ENCODE measurements at places on chromosomes 13 and 19. TPM values are rescaled to one million over a fixed set of nuclear protein-coding genes. Genes with fewer than 3 reads are reported as not detected.

- no peak for DNase-seq
Observed at GRCh38 chr13:110507678-110508381, 53.7 kb downstream of the RAB20 start.

DNA sequence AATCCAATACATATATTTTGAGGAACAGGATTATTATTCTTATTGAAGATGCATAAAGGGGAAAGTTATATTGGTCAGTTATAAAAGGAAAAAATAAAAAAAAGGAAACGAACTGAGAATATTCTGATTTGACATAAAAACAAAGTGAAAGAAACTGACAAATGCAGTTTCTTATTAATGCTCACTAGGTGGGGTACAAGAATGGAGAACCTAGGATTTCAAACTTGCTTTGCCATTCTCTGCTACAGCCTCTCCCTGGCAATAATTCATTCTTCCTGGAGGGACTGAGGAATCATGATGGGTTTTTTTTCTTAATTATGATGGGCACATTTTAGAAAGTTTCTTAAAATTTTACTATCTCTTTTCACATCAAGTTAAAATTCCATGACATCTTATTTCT lies 154.9 kb downstream of the PCDH9 start:
- no peak for DNase-seq

DNA sequence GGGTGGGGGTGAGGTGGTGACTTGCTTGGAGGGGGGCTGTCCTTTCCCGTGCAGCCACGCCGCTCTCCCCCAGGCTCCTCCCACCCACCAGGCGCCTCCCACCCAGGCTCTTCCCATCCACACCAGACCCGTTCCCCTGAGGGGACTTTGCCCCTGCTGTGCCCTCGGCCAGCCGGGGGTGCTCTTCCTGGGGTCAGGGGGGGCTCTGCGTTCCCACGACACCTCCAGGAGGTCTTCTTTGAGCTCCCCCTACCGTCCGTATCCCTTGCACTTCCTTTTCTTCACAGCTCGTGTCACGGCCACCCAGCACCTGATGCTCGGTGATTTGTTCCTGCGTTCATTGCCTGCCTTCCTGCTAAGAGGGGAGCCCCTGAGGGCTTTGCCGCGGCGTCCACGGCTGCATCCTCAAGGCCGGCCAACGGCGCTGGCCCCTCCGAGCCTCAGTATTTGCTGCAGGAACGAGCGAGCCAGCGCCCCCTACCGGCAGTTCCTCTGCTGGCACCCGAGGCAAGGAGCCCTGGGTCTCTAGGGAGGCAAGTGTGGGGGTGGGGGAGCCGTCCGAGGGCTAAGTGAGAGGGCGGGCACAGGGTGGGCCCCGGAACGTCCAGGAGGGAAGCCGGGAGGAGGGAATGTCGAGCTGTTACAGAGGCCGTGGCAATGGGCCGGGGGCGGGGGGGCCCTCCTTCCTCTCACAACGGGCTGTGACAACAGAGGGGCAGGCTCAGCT lies 11.8 kb downstream of the LRRC4B start:
- DNase-seq: no peak

GRCh38 chr19:37997911-37998344 lies 90.9 kb downstream of the SIPA1L3 start:
- DNase-seq: no peak

GRCh38 chr19:17235971-17236777 lies 9.5 kb downstream of the NR2F6 start:
- DNase-seq: no peak

GRCh38 chr13:47251771-47252170 lies 354.9 kb upstream of the HTR2A start:
- DNase-seq: no peak

DNA sequence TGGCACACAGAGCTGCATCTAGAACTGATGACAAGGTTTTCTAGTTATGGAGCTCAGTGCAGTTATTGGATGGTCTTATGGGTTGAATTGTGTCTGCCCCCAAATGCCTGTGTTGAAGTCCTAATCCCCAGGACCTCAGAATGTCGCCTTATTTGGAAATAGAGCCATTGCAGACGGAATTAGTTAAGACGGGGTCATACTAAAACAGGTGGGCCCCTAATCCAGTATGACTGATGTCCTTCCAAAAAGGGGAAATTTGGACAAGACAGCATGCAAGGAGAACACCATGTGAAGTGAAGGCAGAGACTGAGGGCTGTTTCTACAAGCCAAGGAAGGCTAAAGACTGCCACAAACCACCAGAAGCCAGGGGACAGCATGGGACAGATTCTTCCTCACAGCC lies 148.7 kb downstream of the KCTD12 start:
- no peak for DNase-seq

DNA sequence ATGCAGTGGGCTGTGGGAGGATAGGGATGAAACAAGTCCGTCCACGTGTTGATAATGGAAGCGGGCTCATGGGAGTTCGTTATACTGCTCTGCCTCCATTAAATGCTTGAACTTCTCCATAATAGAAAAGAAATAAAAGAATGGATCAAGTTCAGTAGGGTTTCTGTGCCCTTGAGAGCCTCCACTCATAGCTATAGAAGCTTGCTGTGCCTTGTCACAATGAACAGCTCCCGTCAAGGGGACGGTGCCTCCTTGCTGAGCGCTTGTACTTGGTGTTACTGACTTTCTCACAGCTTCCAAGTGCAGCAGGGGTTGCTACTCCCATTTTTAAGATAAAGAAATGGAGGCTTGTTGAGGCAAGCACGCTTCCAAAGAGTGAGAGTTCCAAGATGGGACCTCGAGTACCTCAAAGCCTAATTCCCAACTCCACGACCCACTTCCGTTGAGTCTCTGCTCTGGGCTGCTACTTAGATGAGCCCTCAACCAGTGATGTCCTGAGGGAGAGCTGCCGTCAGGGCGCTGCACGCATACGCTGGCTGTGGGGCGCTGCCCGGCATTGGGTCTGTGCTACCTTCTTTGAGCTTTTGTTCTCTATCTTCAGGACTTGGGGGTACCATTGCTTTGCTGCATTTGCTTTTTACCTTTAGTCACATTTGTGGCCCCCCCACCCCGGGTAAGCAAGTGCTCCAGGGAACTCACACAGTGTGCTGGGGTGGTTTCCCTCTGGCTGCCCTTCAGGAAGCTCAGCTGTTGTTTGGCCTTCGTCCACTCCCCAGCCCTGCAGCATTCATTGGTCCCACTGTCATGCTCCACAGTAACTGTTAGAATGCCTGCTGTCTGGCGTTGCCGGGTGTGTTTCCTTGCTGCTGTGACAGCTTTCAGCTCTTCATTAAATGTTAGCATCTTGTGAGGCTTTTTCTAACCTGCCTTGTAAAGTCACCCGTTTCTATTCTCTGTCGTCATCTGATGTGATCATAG lies 9.5 kb downstream of the SNRNP70 start:
- no peak for DNase-seq

DNA sequence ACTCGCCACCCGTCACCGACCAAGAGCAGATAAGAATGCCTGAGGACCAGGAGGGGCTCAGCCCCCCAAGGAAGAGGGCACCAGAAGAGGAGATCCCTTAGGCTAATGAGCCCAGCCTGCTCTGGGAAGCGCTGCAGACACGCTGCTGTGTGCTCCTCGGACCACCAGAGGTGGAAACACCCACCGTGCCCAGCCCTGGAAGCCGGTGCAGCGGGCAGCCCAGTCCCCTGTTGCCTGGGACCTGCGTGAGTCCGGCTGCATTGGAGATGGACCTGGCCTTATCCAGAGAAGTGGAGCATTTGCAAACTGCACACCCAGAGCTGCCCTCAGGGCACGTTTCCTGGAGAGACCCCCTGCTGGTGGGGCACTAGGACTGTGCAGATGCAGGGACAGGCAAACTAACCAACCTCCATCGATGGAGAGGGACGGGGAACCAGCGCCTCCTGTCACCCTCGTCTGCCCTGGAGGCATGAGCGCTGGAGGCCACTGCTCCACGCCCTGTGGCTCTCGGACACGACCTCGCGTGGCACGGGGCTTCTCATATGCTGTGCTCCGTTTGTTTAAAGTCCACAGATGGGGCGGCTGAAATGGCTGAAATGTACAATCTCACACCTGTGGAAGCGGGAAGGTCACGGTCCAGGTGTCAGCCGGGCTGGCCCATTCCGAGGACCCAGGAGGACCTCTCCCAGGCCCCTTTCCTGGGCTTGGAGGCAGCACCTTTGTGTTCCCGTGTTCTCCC lies 153.9 kb downstream of the KDM4B start:
- DNase-seq: no peak

The PRR19 gene
- not detected for total RNA-seq

All from vagina (tissue), 2 donors.